H7 (cell line): ENCODE measurements at places on chromosomes 2 and 18.

- no peak for DNase-seq
These were observed 87.1 kb upstream of the CSRNP3 start for GRCh38 chr2:165382362-165382761.

- no peak for DNase-seq
These were observed 72.7 kb downstream of the TWIST2 start for GRCh38 chr2:238920601-238921001.

GRCh38 chr2:54572636-54573536 is 116.8 kb downstream of the SPTBN1 start:
- DNase-seq: no peak

GRCh38 chr2:80117401-80117800 is 187.2 kb downstream of the LRRTM1 start:
- DNase-seq: no peak

- no peak for DNase-seq
These were observed 16.7 kb upstream of the MRPL33 start for GRCh38 chr2:27754831-27755230.

- peak; percentile 87 for DNase-seq
These were observed 774 bp upstream of the FZD7 start for GRCh38 chr2:202032846-202033316.

DNA sequence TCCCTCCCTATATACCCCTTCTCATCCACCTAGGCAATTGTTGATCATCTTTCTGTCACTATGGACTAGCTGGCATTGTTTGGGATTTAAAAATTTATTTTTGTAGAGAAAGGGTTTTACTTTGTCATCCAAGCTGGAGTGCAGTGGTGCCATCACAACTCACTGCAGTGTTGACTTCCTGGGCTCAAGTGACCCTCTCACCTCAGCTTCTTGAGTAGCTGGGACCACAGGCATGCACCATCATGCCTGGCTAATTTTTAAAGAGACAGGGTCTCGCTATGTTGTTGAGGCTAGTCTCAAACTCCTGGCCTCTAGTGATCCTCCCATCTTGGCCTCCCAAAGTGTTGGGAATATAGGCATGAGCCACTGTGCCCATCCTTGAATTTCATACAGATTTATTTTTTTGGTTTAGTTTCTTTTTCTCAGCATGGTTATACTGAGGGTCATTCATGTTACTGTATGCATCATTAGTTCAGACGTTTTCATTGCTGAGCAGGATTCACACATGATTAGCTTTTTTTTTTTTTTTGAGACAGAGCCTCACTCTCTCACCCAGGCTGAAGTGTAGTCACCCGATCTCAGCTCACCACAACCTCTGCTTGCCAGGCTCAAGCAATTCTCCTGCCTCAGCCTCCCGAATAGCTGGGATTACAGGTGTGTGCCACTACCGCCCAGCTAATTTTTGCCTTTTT is 8.6 kb upstream of the PCARE start:
- no peak for DNase-seq

GRCh38 chr2:170681311-170681710 is 33.8 kb upstream of the SP5 start:
- no peak for DNase-seq

DNA sequence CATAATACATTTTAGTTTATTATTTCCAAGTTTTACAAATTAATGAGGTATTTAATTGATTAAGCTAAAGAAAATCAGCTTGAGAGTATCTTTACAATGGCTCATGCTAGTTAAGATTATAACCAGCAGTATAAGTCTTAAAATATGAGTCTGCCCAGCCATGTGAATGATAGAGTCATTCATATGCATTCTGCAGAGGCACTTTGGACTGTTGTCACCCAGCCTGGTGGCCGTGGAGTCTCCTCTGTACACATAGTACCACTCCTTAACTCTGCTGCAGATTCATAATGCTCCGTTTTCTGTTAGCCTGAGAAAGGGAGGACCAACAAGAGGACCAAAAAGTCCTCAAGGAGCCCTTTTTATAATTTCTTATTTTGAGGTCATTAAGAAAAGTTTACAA is 148.8 kb downstream of the MYO1B start:
- no peak for DNase-seq

DNA sequence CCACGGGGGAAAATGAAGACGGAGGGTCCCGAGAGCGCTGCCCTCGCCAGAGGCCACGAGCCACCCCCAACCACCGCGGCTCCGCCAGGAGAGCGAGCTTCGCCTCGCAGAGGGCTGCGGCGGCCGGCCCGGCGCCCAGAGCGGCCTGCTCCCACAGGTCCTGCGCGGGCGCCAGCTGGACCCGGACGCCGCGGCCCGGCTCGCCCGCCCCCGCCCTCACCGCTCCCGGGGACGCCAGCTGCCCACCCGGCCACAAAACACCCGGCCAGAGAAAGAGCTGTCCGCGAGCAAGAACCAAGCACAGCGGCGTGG is 709 bp downstream of the PTPN2 start:
- peak; percentile 73 for DNase-seq

- DNase-seq: no peak
These were observed 115.6 kb downstream of the ZNF516 start for GRCh38 chr18:76379226-76380126.

GRCh38 chr2:189302274-189302948 is 122.8 kb upstream of the COL5A2 start:
- no peak for DNase-seq
